MM.1S (cell line): ENCODE measurements at places on chromosomes 5 and 9.
A peak's percentile ranks its signal among the peaks of the same experiment; 100 is the strongest.

GRCh38 chr5:138960145-138960692 is 85.1 kb upstream of the LRRTM2 start:
- no peak for DNase-seq

DNA sequence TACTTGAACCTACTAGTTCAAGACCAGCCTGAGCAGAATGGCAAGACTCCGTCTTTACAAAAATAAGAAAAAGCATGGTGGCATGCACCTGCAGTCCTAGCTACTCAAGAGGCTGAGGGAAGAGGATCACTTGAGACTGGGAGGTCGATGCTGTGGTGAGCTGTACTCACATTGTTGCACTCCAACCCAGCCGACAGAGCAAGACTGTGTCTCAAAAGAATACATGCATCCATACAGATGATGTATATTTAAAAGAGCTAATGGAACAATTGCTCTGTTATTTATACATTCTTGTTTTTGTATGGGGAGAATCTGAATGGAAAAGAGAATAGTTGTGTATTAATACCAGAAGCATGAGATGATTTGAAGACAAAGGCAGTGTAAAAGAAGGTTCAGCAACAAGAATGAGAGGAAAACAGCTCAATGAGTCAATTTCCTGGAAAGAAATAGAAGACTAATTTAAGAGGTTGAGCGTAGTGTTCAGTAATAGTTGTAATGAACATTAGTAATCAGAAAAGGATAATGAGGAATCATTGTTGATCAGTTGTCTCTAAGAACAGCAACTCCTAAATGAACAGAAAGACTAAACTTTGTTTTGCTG is 1.9 kb upstream of the LRRC70 start:
- no peak for DNase-seq

- DNase-seq, result peak; percentile 10
Observed at GRCh38 chr5:107671742-107672210, 1.0 kb upstream of the EFNA5 start.

DNA sequence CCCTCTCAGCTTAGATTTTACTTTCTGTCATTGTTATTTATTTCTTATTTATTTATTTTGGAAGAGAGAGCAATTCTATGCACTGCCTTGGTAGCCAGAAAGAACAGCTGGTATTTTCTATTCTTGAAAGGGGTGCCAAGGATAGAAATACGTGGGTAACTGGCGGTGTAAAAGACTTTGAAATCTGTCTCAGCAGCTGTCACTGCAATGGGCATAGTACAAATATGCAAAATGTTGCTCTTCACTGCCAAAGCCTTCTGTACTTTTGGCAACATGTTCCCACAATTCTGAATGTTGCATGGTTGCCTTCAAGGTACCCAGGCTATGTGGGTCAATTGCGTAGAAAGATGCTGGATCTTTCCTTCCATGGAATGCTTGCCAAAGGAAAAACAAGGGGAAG is 230.2 kb upstream of the EDIL3 start:
- DNase-seq, result no peak

GRCh38 chr9:135075234-135076142 is 12.0 kb upstream of the OLFM1 start:
- no peak for DNase-seq

DNA sequence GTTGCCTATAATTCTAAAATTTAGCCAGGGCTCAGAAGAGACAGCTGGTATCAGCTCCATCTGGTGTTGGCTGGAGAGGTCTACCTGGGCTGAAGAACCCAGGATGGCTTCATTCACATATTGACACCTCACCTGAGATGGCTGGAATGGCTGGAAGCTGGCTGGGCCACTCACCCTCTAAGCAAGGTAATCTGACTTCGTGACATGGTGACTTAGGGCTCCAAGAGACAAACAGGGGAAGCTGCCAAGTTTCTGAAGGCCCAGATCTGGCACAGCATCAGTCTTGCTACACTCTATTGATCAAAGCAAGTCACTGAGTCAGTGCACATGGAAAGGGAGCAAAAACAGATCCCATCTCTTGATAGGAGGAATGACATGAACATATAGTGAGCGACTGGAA is 102.3 kb downstream of the EPB41L4A start:
- DNase-seq, result no peak

- no peak for DNase-seq
Observed at GRCh38 chr5:68419081-68419636, 203.6 kb downstream of the PIK3R1 start.

DNA sequence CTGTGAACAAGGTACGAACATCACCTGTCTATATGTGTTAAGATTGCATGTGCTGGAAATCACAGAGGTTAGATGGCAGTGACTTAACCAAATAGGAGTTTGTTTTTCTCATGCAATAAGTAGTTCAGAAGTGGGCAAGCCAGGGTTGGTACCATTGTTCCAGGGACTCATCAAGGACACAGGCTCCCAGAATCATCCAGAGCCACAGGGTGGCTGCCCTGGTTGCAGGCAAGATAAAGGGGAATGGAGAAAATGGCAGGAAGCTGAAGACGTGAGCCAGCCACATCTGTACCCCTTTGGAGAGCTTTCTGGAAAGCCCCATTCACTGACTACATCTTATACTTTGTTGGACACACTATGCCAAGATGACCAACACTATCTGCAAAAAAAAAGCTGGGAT is 126.0 kb upstream of the IL12B start:
- DNase-seq, result no peak
